ENCODE measurements at places on chromosomes 12 and 14.

GRCh38 chr14:96792003-96792402, 5.2 kb upstream of the VRK1 start:
- DNase-seq: no peak

GRCh38 chr12:22740656-22741355, 115.8 kb downstream of the ETNK1 start:
- DNase-seq: no peak

- DNase-seq: no peak
Observed at GRCh38 chr12:51955702-51956101, 4.2 kb downstream of the ACVR1B start.

- no peak for DNase-seq
Observed at GRCh38 chr14:68938271-68939150, 40.6 kb downstream of the ACTN1 start.

GRCh38 chr12:117865505-117865904, 103.3 kb downstream of the KSR2 start:
- DNase-seq: no peak

- DNase-seq: no peak
Observed at GRCh38 chr12:80617733-80618132, 89.7 kb upstream of the MYF6 start.

- no peak for DNase-seq
Observed at GRCh38 chr14:103862393-103862782, 15.0 kb upstream of the PPP1R13B start.

DNA sequence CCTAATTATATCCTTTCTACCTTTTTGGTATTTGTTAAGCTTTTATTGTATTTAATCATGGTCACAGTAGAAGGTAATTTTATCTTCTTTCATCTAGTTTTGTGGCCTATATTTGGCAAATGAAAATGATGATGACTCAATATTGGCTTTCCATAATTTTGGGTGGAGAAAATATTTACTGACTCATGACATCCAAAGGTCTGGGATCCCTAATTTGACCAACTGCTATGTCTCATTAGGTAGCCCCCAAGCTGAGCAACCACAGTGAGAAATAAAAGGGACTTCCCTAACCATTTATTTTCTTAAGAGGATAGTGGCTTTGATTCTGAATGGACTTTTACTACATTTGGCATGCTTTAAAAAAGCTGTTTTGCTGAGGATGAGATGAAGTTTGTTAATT, 289.5 kb downstream of the RMST start:
- no peak for DNase-seq

DNA sequence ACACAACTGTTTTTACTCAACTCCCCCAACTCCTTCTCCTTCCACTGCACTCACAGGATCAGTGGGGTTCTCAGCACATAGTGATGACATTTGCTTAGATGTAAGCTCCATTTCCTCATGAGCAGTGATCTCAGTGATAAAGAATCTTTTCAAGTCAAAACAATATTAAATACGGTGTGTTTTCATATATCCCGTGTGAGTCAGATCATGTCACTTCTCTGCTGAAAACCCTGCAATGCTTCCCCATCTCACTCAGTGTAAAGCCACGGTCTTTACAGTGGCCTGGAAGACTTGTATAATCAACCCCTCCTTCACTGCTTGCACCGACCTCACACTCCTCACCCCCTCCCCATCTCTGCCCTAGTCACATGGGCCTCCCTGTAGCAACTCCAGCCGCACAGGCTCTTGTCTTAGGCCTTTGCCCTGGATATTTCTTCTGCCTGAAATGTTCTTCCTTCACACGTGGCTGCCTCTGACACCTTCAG, 149.7 kb upstream of the ARHGAP5 start:
- DNase-seq: no peak

- no peak for DNase-seq
Observed at GRCh38 chr14:105899071-105899641, 372.8 kb downstream of the TMEM121 start.

GRCh38 chr12:90338365-90338764, 616.6 kb downstream of the CCER1 start:
- DNase-seq: no peak

DNA sequence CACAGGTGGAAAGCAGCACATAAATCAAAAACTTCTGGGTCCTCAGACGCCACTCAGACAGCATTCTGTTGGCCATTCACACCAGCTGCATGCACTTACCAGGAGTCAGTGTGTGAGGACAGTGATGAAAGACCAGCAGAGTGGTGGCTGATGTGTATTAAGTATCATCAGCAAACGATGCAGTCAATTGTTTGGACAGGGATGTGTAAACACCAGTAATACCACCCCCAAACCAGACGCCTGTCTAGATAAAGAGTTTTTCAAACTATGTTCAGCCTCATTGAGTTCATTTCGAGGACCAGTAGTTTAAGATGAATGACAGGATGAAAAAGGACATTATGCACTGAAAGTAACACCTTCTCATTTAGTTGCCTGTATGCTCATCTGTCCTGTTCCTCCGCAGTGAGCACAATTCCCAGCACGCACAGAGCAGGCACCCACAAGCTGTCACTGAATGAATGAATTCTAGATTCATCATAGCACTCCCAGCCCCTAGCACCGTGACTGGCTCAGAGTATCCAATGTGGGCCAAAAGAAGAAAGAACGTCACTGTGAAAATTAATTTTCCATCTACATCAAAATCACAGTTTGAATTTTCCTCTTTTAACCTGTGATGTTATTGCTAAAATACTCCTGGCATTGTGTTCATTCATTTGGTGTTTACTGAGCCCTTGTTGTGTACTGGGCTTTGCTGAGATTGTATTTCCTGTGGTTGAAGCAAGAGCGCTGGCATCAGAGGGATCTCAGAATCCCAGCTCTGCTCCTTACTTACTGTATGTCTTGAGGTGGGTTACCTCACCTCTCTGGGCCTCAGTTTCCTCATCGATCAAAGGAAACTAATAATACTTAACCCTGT, 124.8 kb upstream of the NOS1 start:
- no peak for DNase-seq

GRCh38 chr12:114136631-114137030, 170.5 kb upstream of the RBM19 start:
- no peak for DNase-seq

DNA sequence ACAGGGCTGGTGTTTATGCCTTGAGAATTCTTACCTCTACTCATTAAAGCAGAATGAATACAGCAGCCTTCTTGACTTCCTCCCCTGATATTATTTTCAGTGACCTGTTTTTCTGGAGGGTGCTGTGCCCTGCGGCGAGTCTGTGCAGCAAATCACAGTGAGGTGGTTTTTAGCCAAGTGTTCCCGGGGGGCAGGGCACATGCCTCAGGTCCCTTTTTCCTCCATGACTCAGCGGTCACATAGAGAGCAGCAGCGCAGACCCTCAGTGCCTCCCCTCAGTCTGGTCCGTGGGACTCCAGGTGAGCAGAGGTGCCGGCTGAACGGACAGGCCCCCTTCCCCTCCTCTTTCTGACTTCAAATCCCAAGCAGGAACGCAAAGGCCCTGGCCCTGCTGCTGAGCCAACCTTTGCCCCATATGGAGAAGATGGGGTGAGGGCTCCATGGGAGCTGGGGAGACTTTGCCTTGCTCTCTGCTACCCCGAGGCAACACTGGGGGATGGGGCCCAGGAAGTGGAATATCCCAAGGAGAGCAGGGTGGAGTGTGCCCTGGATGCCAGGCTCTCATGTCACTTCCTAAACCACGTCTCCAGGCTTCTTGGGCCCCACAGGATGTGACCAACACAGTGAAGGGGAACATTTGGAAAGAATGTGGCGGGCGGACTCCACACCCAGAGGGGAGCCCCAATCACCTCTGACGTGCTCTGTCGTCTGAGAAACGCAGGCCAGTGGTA, 90.0 kb downstream of the DHRS2 start:
- no peak for DNase-seq

GRCh38 chr14:95360828-95361227, 41.1 kb upstream of the CLMN start:
- no peak for DNase-seq

DNA sequence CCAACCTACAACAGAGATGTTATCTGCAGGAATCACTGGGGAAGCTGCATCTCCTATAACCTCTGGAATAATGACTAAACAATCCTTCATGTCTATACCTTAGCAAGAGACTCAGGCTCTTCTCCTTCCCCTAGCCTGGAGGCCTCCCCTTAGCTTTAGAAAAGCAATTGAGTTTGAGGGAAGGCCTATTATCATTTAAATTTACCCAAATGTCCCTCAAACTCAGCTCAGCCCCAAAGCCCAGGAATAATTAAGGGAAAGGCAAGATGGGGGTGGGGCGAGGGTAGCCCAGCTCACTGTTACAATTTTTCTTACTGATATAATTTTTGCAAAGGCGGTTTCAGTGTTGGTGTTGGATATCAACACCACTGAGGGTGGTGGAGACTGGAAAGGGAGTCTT, 151.4 kb upstream of the EEA1 start:
- DNase-seq: no peak

DNA sequence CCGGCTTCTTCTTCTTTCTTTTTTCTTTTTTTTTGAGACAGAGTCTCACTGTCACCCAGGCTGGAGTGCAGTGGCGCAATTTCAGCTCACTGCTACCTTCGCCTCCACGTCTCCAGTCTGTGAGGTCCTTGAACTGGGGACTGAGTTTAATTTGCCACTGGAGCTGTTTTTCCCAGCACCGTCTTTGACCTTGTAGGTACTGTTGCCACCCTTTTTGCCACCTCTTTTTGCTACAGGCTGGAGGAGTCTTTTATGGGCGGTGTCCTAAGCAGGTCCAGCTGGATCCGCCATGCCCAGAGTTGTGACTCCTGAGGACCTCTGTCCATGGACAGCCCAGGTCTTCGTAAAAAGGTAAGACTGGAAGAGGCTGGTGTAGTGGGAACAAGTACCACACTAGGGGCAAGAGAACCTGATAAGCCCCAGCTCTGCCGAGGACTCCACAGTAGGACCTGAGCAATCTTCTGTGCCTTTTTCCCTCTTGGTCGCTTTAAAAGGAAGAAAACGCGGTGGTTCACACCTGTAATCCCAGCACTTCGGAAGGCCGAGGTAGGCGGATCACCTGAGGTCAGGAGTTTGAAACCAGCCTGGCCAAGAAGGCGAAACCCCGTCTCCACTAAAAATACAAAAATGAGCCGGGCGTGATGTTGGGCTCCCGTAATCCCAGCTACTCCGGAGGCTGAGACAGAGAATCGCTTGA, 946 bp downstream of the RNU4-2 start:
- DNase-seq: peak; percentile 32

DNA sequence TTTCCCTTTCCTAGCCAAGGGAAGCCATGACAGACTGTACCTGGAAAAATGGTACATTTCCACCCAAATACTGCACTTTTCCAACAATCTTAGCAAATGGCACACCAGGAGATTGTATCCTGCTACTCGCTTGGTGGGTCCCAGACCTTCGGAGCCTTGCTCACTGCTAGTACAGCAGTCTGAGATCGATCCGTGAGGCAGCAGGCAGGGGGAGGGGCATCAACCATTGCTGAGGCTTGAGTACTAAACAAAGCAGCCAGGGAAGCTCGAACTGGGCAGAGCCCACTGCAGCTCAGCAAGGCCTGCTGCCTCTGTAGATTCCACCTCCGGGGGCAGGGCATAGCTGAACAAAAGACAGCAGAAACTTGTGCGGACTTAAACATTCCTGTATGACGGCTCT, 218.8 kb downstream of the LRIG3 start:
- no peak for DNase-seq

DNA sequence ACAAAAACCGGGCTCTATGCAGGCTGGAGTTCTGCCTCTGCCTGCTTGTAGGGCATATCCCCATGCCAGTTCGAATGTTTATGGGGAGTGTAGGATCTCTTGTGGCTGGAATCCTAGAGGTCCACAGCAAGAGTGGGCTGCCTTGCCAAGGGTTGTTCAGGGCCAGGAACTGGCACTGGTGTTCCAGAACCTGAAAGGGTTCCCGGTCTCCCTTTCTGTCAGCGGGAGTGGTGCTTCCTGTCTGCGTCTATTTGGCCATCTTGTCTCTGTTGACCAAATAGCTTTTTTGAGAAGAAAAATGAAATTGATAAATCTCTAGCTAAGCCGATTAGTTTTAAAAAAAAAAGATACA, 17.8 kb downstream of the OLR1 start:
- no peak for DNase-seq

- no peak for DNase-seq
Observed at GRCh38 chr12:80791863-80792262, 75.2 kb downstream of the MYF5 start.

DNA sequence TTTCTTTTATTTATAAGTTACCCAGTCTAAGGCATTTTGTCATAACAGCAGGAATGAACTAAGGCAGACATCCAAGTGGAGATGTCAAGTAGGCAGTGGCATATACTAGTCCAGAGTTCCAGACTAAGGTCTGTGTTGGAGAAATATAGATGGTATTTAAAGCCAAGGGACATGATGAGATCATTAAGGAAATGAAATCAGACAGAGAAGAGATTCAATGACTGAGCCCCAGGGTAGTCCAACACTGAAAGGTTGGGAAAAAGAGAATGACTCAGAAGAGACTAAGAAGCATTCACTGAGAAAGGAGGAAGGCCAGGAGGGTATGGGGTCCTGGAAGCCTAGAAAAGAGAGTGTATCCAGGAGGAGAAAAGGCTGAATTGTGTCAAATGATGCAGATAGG, 442.2 kb upstream of the CCDC196 start:
- DNase-seq: no peak

- DNase-seq: no peak
Observed at GRCh38 chr14:25406818-25407217, 356.9 kb upstream of the STXBP6 start.

- no peak for DNase-seq
Observed at GRCh38 chr12:103538397-103538796, 42.6 kb upstream of the C12orf42 start.

GRCh38 chr12:132484183-132484890, 5.6 kb upstream of the FBRSL1 start:
- no peak for DNase-seq

- no peak for DNase-seq
Observed at GRCh38 chr14:38255673-38256532, at the start of gene CLEC14A. Gene CLEC14A, minus strand, starts transcription at chr14:38256093. Its CDS starts 71 bp downstream, at chr14:38256022.

DNA sequence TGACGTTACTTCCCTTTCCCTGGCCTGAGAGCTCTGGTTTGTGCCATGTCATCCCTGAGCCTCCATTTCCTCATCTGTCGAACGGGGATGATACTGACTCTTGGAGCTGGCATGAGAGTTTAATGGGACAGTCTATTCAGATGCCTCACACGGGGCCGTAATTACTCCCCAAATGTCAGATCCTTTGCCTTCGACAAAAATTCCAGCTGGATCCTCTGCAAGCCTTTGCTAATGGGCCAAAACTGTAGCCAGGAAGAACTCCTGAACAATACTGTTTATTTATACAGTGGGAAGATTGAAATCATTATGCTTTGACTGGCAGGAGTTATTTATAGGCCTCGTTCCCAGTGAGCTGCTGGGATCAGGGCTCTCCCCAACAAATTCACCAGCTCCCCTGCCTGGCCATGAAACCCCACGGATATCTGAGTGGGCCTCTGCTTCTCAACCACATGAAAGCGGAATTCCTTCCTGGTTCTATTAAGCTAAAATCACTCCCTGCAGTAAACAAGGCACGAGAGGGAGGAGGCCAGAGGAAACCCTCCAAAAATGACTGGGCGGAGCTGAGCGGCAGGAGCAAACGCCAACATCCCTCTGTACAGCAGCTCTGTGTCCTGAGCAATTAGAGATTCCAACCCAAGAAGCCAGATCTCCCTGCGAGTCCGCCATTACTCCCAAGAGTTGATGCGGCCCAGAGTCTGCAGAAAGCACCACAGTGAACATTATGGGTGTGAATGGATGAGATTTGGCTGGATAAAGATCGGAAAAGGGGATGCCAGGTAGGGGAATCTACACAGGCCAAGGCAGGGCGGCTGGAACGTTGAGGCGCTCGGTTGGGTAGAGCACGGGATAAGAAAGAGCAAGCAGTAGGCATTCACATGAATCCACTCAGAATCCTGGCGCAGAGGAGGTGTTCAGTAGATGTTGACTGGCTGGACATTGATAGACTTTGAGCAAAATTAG, 326.1 kb downstream of the BCL11B start:
- DNase-seq: no peak

Measured in stimulated activated CD4-positive, alpha-beta T cell treated with anti-CD3 and anti-CD28 coated beads, Interleukin-12 subunit alpha, Interleukin-12 subunit beta, amount 100 ng/mL, for 48 hours (primary cell).